Amniotic stem cell (primary cell): ENCODE measurements at places on chromosomes 5 and 9.

- DNase-seq = no peak
Observed at GRCh38 chr9:6086006-6086655, 70.7 kb upstream of the RANBP6 start.

DNA sequence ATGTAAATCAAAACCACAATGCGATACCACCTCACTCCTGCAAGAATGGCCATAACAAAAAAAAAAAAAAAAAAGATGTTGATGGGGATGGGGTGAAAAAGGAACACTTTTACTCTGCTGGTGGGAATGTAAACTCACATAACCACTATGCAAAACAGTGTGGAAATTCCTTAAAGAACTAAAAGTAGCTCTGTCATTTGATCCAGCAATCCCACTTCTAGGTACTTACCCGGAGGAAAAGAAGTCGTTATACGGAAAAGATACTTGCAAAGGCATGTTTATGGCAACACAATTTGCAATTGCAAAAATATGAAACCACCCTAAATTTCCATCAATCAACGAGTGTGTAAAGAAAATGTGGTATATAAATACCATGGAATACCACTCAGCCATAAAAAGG, 205.0 kb downstream of the TENT4A start:
- no peak for DNase-seq

DNA sequence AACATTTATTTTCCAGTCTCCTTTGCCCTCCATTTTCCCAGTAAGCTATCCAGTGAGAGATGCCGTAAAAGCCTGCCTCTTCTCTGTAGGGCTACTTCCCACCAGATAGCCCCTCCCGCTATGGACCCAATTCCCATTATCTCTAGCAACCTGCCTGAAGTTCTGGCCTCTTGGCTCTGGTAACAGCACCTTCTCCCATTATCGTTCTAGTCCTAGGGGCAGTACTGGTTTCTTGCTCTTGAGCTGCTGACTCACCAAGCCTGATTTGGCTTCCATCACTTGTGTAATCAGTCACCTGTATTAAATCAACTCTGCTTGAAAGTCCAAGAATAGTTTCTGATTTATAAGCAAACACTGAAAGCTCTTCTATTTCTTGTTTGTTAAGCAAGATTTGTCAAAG, 42.8 kb upstream of the PARP8 start:
- no peak for DNase-seq

DNA sequence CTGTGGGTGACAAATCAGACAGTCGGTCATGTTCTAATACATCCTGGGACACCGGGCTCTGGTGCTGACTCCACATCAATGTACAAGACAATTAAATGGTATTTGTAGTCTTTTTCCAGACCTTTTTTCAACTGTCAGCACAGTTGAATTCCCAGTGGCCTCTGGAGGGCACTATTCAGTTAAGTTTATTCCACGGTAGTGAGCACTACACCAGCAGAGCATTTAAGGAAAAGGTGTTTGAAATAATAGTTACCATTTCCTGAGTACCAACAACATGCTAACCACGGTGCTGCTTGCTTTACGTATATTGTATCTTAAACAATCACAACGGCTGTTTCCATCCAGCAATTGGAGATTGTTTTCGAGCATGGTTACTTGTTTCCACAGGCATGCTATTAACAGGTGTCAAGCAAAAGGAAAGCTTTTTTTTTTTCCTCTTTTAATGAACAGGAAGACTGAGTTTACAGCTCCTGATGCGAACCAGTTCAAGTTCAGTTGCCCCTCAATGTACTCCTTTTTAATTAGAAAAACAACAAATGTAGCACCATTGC, 186.7 kb downstream of the PDZD2 start:
- peak; percentile 6 for DNase-seq

DNA sequence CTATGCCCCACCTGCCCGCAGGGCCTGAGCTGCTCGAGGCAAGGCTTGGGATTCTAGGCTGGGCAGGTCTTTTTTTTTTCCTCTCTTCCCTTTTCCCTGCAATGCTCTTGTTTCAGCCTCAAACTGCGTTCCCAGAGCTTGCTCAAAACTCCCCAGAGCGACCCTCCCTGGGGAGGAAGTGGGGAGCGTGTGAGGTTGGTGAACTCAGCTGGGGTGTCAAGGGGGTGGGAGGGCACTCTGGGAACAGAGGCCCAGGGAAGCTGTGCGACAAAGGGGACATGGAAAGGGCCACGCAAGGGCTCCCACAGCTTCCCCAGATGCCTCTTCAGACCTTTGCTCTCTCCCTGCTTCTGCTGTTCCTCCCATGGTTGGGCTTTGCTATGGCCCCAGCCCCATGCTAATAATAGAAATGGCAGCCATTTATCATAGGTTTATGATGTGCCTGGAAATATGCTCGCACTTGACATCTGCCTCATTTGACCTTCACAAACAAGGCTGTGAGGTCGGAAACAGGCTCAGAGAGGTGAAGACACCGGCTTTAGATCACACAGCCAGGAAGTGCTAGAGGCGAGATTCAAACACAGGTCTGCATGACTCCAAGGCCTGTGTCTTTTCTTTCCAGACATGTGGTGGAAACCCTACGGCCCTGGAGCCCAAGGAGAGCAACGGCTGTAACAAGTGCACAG, 40.9 kb upstream of the IL17B start:
- no peak for DNase-seq

- DNase-seq = no peak
Observed at GRCh38 chr9:2015581-2016407, 647 bp downstream of the SMARCA2 start.

GRCh38 chr5:179269781-179270543, 75.3 kb downstream of the ADAMTS2 start:
- peak; percentile 10 for DNase-seq

DNA sequence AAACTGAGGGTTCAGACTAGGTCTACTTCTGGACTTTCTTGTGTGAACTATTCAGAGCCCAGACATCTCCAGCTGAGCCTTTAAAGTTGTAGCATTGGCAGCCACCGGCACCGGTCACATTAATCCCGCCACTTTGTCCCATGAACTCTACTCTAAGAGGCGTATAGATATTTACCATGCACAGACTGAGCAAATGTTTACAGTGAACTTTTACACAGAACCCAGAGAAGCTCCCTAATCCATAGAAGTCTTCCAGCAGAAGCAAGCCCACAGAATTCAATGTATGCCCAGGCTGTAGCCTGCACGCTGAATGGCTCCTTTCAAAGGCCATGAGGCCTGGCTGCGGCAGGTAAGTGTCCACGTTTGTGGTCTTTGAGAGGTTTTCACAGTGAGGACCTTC, 466.9 kb downstream of the ENC1 start:
- DNase-seq = no peak

GRCh38 chr5:369151-369868, 47.8 kb downstream of the AHRR start:
- no peak for DNase-seq

- no peak for DNase-seq
Observed at GRCh38 chr5:146797658-146798057, 80.9 kb downstream of the PPP2R2B start.

GRCh38 chr9:136239983-136240330, 5.7 kb downstream of the QSOX2 start:
- no peak for DNase-seq

GRCh38 chr9:91724068-91724440, 226.0 kb downstream of the ROR2 start:
- no peak for DNase-seq

DNA sequence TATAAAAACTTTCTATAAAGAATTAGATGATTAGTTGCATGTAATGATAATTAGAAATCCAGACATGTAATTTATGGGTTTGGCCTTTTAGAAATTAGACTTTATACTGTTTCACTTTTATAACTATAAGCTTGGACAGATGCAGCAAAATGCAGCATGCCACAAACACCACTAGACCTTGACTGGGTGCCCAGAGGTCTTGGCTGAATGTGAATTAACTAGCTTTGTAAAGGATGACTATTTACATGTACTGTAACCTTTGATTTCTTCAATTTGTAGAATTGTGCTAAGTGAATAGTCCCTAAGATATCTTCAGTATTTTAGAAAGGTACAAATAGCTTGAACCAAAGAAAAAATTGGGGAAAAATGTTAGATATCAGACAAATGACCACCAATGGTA, 2168.1 kb downstream of the MAT2B start:
- no peak for DNase-seq

DNA sequence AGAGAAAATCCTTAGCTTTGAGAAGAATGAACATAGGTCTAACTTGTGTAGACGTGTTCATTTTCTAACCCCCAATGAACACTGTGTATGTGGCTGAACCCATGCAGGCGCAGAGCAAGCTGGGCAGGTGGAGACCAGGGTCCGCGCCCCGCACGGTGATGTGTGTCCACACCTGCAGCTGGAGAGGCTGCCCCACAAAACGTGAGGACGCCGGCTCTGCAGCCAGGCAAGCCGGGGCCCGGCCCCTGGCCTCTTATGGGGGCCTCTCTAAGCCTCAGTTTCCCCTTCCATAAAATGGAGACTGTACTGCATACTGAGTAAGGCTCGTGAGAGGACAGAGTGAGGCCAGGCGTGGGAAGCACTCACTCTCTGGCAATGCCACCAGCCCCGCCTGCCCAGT, 124.7 kb upstream of the RAPGEF1 start:
- DNase-seq = no peak

GRCh38 chr5:133870661-133871060, 97.8 kb downstream of the C5orf15 start:
- no peak for DNase-seq

DNA sequence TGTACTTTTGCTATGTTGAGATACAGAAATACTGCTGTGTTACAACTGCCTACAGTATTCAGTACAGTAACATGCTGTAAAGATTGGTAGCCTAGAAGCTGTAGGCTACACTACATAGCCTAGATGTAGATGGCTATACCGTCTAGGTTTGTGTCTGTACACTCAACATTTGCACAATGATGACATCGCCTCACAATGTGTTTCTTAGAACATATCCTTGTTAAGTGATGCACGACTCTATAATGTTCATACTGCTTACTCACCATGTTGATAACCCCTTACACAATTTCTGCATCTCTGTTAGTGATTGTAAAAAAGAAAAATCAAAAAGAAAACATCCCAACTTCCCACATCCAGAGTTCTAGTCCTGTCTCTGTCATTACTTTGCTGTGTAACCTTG, 450.0 kb downstream of the CCDC171 start:
- no peak for DNase-seq

GRCh38 chr9:94084314-94084713, at the start of gene PTPDC1:
PTPDC1 (plus strand) TSS chr9:94084464; CDS start chr9:94084531, 67 bp downstream.
- peak; percentile 65 for DNase-seq

GRCh38 chr5:52725065-52725746, 62.5 kb upstream of the ITGA1 start:
- DNase-seq = no peak

- DNase-seq = no peak
Observed at GRCh38 chr5:76197726-76198125, 114.5 kb downstream of the SV2C start.

DNA sequence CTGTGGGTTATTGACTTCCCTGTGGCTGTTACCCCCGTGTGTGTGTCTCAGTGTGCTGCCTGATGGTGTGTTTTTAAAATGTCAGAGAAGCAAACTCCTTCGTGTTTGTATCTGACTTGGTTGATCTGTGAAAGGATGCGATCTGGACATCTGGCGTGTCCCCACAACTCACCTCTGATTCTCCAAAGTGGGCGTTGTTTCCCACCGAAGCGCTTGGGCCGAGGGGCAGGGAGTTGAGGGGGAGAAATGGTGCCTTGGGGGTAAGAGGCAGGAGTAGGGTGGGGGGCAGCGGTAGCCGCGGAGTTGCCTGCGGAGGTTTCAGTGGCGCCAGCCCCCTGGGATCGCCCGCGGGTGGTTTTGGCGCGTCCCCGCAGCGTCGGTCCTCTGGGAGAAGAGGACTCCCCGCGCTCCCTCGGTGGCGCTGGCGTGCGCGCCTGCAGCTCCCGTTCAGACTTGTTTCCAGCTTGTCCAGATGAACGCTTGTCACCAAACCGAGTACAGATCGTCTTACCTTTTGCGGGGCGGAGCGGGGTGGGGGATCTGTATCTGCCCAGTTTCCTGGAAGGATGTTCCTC, 1.1 kb downstream of the MAST4 start:
- DNase-seq = no peak

DNA sequence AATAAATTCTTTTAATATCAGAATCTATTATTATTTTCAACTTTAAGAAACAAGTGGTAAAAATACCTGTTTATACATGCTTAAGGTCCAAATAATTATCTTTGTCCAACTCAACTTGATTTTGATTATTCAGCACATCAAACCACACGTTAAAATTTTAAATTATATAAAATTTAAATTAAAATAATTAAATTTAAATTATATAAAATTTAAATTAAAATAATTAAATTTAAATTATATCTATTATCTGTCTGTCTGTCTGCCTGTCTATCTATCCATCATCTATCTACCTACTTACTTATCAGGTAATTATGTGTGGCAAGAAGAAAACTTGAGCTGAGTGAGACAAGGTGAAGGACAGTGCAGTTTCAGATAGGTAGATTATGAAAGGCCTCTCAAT, 605.3 kb upstream of the RIOK2 start:
- DNase-seq = no peak

DNA sequence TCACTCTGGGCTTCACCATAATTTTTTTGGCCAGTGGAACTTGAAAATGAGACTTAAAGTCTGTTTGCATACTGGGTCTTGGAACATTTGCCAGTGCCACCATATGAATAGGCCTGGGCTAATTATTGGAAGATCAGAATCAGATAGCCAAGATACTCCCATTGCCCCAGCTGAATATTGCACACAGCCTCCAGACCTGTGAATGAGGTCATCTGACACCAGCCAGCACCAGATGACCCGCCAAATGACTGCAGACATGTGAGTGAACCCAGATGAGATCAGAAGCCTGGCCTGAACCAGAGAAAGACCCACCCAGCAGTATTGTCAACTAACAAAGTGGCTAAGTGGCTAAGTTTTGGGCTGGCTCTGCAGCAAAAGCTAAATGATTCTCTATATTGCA, 220.5 kb upstream of the MPDZ start:
- DNase-seq = no peak

DNA sequence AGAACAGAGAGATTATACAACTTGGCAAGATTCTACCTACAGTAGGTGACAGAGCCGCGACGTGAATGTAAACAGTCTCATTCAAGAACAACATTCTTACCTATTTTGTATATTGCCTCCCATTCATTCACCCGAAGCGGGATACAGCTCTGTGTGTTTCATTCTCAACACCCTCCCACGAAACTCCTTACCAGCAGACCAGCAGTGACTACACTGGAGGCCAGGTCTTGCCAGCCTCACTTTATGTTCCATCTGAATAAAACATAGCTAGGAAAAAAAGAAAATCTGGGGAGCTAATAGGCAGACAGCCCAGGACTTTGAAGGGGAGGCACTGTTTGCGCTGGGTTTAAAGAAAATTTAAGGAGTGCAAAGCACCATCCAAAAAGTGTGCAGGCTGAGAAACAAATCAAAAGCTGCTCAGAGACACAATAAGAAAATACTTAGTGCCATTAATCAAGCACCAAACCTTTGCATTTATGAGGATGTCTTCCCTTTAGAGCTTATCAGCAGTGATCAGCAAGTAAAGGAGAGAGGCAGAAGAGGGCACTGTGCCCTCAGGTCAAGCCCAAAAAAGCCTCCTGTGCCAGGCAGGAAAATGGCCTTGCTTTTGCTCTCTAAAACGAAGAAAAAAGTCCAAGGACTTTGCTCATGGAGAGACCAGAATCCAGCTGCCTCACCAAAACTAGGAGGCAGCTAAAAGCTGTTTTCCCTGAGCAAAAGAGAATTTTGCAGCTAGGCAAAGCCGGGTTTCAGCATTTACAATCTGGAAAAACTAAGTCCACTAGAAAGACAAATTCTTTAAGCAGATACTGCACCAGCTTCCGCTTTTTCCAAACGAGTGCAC, 295.1 kb downstream of the BNC2 start:
- no peak for DNase-seq
